Sigmoid colon (tissue), 7 donors: ENCODE measurements at places on chromosomes 4 and X. TPM values are rescaled to one million over a fixed set of nuclear protein-coding genes. Genes with fewer than 3 reads are reported as not detected.

- peak overlapping the region; percentile 70 for H3K4me3 ChIP-seq
- no peaks in the 10 kb centered on the region for H3K27me3 ChIP-seq
- no peaks in the 10 kb centered on the region for H3K4me1 ChIP-seq
- H3K27ac ChIP-seq = peak overlapping the region; percentile 81
Observed at GRCh38 chrX:150899191-150899757, 806 bp upstream of the CD99L2 start.

DNA sequence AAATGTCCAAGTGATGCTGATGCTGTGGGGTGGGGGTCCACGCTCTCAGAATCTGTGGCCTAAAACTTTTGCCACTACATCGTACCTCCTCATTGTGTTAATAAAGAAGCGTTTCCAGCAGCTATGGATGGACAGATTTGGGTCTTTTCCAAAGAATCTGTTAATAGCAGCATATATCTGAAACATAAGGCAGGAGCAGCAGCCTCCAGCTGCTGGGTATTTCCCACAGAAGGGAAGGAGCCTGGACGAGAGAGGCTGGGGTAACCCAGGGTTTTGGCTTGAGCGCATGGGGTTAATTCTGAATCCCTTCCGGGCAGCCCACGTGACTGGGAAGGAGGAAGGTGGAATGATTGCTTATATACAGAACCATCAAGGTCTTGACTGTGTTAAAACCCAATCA lies 332.4 kb downstream of the BCOR start:
- no peak overlapping the region for H3K4me3 ChIP-seq
- H3K36me3 ChIP-seq = no peaks in the 10 kb centered on the region
- no peak for DNase-seq
- peaks cover 14% of the 10 kb centered on the region for H3K4me1 ChIP-seq
- H3K27ac ChIP-seq = no peak overlapping the region

RWDD4 gene
- total RNA-seq = 20.9 TPM

CXCL3 gene
- total RNA-seq = not detected

- H3K4me1 ChIP-seq = no peaks in the 10 kb centered on the region
- no peak for DNase-seq
Observed at GRCh38 chrX:134074151-134074550, 88.8 kb upstream of the GPC3 start.

- H3K27me3 ChIP-seq = no peaks in the 10 kb centered on the region
- no peak overlapping the region for H3K4me3 ChIP-seq
- DNase-seq = no peak
- H3K27ac ChIP-seq = no peak overlapping the region
Observed at GRCh38 chr4:17188125-17188524, 289.7 kb upstream of the LDB2 start.

- no peaks in the 10 kb centered on the region for H3K27me3 ChIP-seq
- H3K4me1 ChIP-seq = peaks cover 25% of the 10 kb centered on the region
- no peaks in the 10 kb centered on the region for H3K36me3 ChIP-seq
- DNase-seq = no peak
- no peak overlapping the region for H3K4me3 ChIP-seq
Observed at GRCh38 chr4:7750972-7751371, 188.7 kb downstream of the AFAP1 start.

GRCh38 chr4:25700661-25701060 lies 45.0 kb downstream of the SLC34A2 start:
- no peak for DNase-seq
- no peaks in the 10 kb centered on the region for H3K36me3 ChIP-seq
- H3K4me3 ChIP-seq = no peak overlapping the region
- no peak overlapping the region for H3K27ac ChIP-seq

GRCh38 chr4:184669251-184669650 lies 19.7 kb downstream of the PRIMPOL start:
- peaks cover 24% of the 10 kb centered on the region for H3K36me3 ChIP-seq
- H3K4me1 ChIP-seq = no peaks in the 10 kb centered on the region
- H3K4me3 ChIP-seq = no peak overlapping the region
- no peaks in the 10 kb centered on the region for H3K27me3 ChIP-seq
- DNase-seq = no peak
- H3K27ac ChIP-seq = no peak overlapping the region

CDKL2 gene
- total RNA-seq = 11.9 TPM

DNA sequence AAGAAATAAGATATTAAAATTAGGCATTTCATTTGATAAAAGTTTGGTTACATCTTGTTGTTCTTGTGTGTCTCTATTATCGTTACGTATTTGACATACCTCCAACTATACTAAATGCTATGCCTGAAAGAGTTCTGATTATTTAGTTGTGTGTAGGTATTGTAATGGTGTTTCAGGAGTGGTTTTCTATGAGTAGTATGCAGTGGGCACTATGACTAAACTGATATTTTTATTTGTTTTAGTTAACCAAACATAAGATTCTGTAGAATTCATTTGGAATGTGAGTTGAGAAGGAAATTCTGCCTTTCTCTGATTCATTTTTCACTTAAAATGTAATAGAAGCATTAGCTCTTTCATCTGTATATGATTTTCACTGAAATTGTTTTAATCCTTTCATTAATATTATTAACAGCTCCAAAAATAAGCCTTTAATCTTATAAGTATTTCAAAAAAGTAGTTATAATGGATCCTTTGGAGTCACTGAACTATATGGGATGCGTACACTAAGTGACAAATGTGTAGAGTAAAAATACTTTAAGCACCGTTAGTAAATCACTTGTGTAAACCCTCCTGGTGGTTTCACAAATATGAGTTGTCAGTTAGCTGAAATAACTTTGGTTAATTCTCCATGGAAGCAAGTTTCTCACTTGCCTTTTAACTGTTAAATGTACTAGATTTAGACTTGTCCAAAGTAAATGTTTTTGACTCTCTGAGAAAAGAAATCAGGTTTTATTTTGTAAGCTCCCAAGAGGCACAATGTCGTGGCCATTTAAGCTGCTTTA lies 388.7 kb downstream of the ADGRL3 start:
- H3K4me3 ChIP-seq = no peak overlapping the region
- H3K27me3 ChIP-seq = no peaks in the 10 kb centered on the region
- H3K27ac ChIP-seq = no peak overlapping the region
- no peaks in the 10 kb centered on the region for H3K36me3 ChIP-seq
- no peak for DNase-seq

- H3K27me3 ChIP-seq = no peaks in the 10 kb centered on the region
- H3K4me3 ChIP-seq = no peak overlapping the region
- H3K27ac ChIP-seq = no peak overlapping the region
- H3K4me1 ChIP-seq = no peaks in the 10 kb centered on the region
- no peaks in the 10 kb centered on the region for H3K36me3 ChIP-seq
Observed at GRCh38 chr4:138475116-138475515, 233.0 kb upstream of the SLC7A11 start.

GRCh38 chrX:107632346-107632745 lies 4.0 kb downstream of the PRPS1 start:
- no peaks in the 10 kb centered on the region for H3K27me3 ChIP-seq
- no peak overlapping the region for H3K4me3 ChIP-seq
- no peak for DNase-seq
- H3K4me1 ChIP-seq = no peaks in the 10 kb centered on the region

DNA sequence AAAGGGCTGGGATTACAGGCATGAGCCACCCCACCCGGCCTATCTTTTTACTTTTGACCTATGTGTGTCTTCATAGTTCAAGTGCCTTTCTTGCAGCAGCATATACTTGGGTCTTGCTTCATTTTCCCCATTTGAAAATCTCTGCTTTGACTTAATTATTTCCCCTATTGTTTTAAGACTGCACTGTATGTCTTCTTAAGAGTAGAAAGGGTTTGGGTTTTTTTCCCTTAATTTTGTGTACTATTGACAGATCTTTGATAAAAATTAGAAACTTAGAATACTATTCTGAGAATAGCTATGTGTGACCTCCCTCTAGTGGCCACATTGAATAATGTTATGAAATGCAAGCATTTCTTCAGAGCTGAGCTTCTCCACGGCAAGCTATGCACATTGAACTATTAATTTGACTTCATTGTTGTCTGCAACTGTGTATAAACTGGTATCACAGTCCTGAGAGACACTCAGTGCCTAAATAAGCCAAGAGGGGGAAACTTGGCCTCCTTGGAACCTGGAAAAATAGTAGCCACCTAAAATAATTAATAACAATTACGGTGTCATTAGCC lies 8.7 kb upstream of the SLC25A4 start:
- H3K27me3 ChIP-seq = no peaks in the 10 kb centered on the region
- H3K4me3 ChIP-seq = no peak overlapping the region
- H3K36me3 ChIP-seq = no peaks in the 10 kb centered on the region
- H3K27ac ChIP-seq = no peak overlapping the region

DNA sequence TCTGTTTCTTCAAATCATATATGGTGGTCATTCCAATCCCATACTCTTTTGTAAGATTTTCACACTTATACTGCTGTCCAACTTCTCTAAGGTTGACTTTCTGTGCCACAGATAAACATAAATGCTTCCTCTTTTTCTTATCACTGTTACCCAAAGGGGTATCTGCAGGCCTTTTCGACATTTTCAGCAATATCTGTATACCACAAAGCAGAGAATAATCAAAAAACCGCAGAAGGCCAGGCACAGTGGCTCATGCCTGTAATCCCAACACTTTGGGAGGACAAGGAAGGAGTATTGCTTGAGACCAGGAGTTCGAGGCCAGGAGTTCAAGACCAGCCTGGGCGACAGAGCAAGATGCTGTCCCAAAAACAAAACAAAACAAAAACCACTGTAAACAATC lies 3.1 kb upstream of the RFC1 start:
- no peaks in the 10 kb centered on the region for H3K27me3 ChIP-seq
- peaks cover 13% of the 10 kb centered on the region for H3K4me1 ChIP-seq
- DNase-seq = no peak
- H3K4me3 ChIP-seq = no peak overlapping the region
- no peak overlapping the region for H3K27ac ChIP-seq

ADGRA3 gene
- 86.1 TPM for total RNA-seq

- no peak for DNase-seq
- no peak overlapping the region for H3K27ac ChIP-seq
- H3K27me3 ChIP-seq = no peaks in the 10 kb centered on the region
- H3K4me3 ChIP-seq = no peak overlapping the region
Observed at GRCh38 chr4:96170198-96170597, 330.3 kb downstream of the PDHA2 start.

- no peaks in the 10 kb centered on the region for H3K27me3 ChIP-seq
- peaks cover 10% of the 10 kb centered on the region for H3K4me1 ChIP-seq
- no peak for DNase-seq
- no peak overlapping the region for H3K27ac ChIP-seq
Observed at GRCh38 chr4:14767142-14767541, 235.1 kb upstream of the CPEB2 start.

GRCh38 chr4:79625361-79625760 lies 217.3 kb upstream of the GK2 start:
- H3K27ac ChIP-seq = peak overlapping the region; percentile 82
- H3K36me3 ChIP-seq = no peaks in the 10 kb centered on the region
- no peaks in the 10 kb centered on the region for H3K4me1 ChIP-seq

LINC00632 gene
- total RNA-seq = 105 TPM

DNA sequence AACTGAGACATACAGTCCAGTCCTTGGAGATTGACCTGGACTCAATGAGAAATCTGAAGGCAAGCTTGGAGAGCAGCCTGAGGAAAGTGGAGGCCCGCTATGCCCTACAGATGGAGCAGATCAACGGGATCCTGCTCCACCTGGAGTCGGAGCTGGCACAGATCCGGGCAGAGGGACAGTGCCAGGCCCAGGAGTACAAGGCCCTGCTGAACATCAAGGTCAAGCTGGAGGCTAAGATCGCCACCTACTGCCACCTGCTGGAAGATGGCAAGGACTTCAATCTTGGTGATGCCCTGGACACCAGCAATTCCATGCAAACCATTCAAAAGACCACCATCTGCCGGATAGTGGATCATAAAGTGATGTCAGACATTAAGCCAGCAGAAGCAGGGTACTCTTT lies 20.4 kb upstream of the FRMPD3 start:
- H3K27ac ChIP-seq = no peak overlapping the region
- H3K27me3 ChIP-seq = no peaks in the 10 kb centered on the region
- H3K4me3 ChIP-seq = no peak overlapping the region
- no peaks in the 10 kb centered on the region for H3K4me1 ChIP-seq
- no peaks in the 10 kb centered on the region for H3K36me3 ChIP-seq

BST1 gene
- 11.8 TPM for total RNA-seq

DNA sequence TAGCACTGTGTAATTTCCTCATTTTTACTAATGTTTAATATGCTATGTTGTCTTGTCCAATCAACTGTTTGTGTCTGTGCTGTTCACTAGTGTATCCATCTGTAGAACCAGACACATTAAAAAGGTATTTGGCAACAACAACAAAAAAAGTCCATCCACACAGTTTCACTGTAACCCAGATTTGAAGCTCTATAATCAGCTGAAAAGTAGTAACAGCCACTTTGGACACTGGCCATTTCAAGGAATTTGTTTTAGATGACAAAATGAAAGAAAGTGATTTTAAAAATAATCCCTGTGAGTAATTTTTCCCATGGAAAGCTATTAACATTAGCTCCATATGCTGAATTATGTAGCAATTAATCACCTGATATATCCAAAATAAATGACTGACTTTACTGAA lies 2.2 kb upstream of the FBXL5 start:
- no peak overlapping the region for H3K27ac ChIP-seq
- H3K4me3 ChIP-seq = no peak overlapping the region
- no peak for DNase-seq
- H3K36me3 ChIP-seq = no peaks in the 10 kb centered on the region
- H3K27me3 ChIP-seq = no peaks in the 10 kb centered on the region
- peaks cover 23% of the 10 kb centered on the region for H3K4me1 ChIP-seq

- no peaks in the 10 kb centered on the region for H3K27me3 ChIP-seq
- H3K27ac ChIP-seq = no peak overlapping the region
- no peak for DNase-seq
- H3K36me3 ChIP-seq = no peaks in the 10 kb centered on the region
- H3K4me1 ChIP-seq = no peaks in the 10 kb centered on the region
- no peak overlapping the region for H3K4me3 ChIP-seq
Observed at GRCh38 chrX:4547213-4547836, 833.9 kb upstream of the PRKX start.

TEC gene
- total RNA-seq = 1.1 TPM

NELFA gene
- 14.3 TPM for total RNA-seq

GYG2 gene
- total RNA-seq = 5.0 TPM

DNA sequence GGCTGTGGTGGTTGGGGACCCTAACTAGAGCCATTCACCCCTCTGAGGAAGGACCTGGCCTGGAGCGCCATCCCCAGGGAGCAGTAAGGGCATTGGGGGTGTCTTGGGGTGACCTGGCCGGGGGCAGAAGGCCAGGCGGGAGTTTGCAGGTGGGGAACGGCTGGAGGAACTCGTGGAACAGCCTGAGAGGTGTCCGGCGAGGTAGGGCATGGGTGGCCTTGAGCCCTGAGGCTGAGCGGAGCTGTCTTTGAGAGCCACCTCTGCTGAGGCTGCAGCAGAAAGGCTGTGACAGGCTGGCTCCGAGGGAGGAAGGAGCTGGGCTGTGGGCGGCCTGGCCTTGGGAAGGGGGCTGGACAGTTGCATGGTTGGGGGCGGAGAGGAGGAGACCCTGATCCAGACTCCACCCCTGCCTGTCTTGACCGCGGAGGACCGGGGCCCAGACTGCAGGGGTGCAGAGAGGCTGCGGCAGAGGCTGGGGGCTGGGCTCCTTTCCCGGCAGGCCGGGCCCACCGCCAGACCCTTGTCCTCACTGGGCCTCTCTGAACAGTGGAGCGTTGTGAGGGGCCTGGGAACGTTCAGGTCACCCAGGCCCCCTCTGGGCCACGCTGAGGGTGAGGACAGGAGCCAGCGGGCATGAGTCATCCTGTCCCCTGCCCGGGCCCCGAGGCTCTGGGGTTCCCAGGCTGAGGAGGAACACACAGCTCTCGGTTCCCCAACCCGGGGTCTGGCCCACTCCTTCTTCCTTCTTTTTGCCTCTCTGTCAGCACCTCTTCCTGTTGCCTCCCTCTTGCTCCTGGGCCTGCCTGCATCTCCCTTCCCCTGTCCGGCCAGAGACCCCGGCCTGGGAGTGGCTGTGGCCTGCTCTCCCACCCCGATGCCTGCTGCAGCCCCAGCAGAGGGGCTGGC lies 8.1 kb downstream of the SH3BP2 start:
- H3K4me1 ChIP-seq = no peaks in the 10 kb centered on the region
- peak overlapping the region; percentile 26 for H3K4me3 ChIP-seq
- H3K36me3 ChIP-seq = no peaks in the 10 kb centered on the region
- H3K27ac ChIP-seq = peak overlapping the region; percentile 71
